ENCODE measurements at places on chromosomes 2 and 18.
A peak's percentile ranks its signal among the peaks of the same experiment; 100 is the strongest.

DNA sequence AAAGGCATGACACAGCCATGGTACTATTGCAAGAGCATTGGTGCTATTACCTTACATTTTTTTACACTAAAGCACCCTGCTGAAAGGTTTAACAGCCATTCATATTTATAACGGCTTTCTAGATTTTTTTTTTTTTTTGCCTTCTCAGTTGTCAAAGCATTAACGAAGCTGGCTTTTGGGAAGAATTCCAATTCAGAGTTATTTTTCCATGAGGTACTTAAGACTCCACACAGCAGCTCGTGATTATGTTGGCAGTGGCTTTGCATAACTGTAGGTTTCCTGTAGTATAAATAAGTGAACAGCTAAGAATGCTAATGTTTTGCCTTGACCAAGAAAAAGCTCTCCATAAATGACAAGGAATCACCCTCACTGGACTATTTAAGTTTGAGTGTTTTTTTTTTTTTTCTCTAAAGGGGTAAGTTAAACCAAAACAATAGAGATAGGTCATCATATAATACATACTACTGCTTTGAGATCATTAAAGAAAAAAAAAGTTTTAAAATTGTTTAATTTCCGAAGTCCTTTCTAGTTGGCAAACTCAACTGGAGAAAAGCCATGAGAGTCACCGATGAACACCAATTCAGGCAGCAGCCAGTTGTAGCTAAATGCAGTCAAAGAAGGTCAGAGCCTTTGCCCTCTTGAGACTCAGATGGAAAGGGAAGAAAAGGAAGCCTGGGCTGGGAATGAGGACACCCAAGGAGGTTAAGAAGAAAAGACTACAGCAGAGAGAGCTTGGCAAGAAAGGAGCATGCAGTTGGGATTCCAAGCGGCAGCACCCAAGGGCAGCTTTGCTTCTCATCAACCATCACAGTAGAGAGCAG is 187.4 kb upstream of the NCKAP5 start:
- no peak for DNase-seq

DNA sequence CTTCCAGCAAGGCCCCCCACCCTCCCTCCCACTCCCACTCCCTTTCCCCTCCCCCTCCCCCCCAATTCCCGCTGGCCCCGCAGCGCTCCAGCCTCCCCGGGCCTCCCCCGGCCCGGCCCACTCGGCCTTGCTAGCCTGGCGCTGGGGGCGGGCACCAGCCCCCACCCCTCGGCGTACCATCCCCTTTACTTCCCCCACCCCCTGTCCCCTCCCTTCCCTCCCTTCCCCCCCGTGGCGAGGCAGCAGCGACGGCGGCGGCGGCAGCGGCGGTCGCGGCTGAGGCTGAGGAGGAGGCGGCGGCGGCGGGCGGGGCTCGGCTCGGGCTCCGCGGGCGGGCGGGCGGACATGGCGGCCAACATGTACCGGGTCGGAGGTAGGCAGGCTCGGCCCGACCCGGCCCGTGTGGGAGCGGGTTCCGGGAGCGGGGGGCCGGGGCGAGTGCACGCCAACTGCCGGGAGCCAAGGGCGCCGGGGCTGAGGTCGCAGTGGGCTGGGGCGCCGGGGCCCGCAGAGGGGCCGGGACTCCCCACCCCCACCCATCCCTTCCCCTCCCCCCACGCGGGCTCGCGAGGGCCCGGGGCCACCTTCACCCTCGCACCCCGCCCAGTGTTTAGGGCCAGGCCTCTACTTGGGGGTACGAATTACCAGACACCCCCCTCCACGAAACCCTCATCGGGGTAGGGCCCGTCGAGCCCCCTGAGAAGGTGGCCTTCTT is at the start of gene MTA3:
TSS of gene MTA3 (plus strand) at position 232 of the 715 bp plus-strand sequence. CDS start at position 346, 114 bp downstream.
- peak; percentile 72 for DNase-seq

DNA sequence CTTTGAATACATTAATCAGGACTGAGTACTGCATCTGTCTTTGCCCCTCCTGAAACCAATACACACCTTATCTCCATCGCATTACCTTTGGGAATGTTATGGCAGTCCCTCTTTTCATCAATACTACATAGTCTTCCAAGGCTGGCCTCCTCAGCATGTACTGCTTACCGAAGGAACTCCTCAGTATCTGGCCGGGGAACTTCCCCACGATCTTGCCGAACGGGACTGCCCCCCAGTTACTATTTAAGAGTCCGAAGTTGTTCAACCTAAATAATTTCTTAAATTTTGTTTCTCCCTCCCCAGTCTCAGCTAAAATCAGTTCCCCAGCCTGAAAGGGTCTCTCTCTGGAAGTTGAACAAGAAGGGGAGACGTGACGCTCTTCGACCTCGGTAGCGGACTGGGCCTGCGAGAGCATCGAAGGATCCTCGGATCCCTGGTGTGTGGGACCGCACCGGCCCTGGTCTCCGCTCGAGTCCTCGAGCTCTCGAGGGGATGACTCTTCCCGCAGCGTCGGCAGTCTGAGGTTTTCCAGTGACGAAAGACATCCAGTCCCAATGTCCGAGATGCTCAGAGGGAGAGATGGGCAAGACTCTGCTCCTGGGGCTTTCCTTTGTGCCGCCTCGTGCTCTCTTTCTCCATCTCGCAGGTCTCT is 489 bp downstream of the TRMT61B start:
- DNase-seq, result no peak

DNA sequence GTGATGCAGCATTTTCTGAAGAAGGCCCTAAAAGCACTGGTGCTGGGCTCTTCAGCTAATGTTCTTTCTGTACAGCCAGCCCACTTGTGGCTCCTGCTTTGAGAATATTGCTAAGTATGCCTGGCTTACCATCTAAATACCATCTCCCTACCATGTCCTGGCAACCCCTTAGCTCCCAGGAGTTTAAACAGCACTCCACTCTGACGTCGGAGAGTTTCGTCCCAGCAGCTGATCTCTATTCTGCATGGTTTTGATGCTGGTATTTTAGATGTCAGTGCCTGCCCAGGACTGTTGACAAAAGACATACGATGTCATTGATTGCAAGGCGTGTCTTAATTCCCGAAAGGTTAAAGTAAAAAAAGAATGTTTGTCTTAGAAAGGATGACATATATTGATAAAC is 47.0 kb upstream of the AFF3 start:
- no peak for DNase-seq

DNA sequence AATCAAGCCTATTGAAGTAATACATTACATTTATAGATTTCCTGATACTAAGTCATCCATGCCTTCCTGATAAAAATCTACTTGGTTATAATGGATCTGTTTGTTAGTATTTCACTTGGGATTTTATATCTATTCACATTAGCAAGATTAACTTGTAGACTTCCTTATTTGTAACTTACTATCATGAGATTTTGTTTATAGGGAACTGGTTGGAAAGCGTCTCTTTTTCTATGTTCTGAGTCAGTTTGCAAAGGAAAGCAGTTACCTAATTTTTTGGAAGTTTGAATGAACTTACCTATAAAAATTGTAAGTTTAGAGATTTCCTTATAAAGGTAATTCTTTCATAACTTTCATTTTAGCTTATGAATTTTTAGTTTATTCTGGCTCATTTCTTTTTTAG is 141.4 kb downstream of the SMAD7 start:
- no peak for DNase-seq

GRCh38 chr2:174493549-174494331 is 6.9 kb upstream of the GPR155 start:
- no peak for DNase-seq

DNA sequence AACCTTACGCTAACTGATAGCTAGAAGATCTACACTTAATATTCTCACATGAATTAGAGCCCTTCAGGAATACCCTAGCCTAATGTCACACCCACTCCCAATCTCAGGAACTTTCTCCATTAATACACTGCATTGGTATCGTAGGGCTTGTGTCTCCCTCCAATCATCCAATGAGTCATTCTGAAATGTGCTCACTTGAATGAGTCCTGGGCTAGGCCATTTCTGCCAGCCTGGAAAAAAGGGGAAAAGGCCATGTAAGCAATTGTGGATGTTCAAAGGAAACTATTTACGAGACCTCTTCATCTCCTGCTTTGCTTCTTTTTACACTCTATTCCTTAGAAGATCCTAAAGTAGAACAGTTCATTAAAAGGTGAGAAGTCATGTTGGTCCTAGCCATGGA is 18.8 kb downstream of the ZEB2 start:
- no peak for DNase-seq

DNA sequence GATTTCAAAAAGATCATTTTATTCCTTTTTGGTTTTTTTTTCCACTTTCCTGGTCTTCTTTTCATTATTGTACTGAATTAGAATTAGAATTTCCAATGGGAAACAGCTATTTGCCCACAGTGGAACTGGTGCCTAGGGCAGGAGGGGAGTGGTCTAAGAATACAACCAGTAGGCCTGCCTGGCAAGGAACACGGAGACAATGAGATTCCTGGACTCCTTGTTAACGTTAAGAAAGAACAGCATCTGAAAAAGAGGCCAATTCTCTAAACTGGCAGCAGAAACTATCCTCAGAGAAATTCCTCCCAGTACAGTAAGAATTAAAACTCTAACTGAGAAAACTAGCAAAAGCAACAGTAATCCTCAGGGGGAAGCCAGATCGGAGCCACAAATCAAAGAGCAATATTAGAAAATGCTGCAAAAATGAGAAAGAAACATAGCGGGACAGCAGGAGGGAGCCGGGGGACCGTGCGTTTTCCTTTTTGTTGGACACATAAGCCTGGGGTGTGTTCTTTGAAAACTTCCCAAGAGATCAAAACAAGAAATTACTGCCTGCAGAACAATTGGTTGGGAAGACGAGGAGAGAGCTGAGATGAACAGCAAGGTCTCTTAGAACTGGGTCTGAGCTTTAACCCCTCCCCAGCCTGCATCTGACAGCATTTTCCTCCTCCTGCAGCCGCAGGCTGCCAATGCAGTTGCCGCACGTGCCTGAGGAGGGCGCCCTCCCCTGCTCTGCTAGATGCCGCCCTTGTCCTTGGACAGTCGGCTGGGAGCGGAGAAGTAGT is 776.0 kb downstream of the TSN start:
- DNase-seq, result no peak

DNA sequence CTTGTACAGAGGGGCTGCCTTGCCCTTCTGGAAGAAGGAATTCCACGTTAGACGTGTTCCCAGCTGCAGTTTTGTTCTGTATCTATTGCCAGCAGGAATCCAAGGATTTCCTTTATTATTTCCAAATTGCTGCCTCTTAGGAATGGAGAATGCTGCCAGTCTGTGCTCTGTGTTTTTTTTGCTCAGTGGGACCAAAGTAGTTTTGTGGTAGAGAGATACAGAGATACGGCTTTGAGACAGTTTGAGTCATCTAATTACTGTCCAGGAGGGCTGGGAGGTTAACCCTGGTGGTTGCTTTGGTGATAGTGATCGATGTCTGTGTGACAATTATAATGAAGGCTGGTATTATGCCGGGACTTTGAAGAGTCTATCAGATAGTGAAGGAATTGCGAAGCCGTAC is 26.3 kb downstream of the ASAP2 start:
- DNase-seq, result no peak

GRCh38 chr2:16175247-16175825 is 235.0 kb downstream of the MYCN start:
- DNase-seq, result no peak

- no peak for DNase-seq
These were observed 76.9 kb upstream of the MAP3K20 start for GRCh38 chr2:172998547-172999272.

- no peak for DNase-seq
These were observed 27.2 kb upstream of the BBS5 start for GRCh38 chr2:169452080-169452479.

DNA sequence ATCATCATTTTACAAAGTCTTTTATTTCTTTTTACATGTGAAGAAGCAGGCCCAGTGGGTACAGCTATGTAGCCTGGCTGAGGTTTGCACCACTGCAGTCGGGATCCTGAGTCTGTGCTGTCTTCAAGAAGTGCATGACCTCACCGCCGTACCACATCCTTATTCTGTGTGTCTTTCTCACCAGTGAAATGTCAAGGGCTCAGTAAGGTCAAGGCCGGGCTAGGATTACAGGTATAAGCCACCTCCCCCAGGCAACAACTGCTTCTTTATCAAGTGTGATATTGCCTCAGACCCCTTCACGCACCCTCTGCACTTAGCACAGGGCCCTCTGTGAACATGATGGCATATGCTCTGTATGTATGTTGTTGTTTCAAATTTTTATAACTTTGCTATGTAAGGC is 76.7 kb downstream of the PIEZO2 start:
- DNase-seq, result no peak

DNA sequence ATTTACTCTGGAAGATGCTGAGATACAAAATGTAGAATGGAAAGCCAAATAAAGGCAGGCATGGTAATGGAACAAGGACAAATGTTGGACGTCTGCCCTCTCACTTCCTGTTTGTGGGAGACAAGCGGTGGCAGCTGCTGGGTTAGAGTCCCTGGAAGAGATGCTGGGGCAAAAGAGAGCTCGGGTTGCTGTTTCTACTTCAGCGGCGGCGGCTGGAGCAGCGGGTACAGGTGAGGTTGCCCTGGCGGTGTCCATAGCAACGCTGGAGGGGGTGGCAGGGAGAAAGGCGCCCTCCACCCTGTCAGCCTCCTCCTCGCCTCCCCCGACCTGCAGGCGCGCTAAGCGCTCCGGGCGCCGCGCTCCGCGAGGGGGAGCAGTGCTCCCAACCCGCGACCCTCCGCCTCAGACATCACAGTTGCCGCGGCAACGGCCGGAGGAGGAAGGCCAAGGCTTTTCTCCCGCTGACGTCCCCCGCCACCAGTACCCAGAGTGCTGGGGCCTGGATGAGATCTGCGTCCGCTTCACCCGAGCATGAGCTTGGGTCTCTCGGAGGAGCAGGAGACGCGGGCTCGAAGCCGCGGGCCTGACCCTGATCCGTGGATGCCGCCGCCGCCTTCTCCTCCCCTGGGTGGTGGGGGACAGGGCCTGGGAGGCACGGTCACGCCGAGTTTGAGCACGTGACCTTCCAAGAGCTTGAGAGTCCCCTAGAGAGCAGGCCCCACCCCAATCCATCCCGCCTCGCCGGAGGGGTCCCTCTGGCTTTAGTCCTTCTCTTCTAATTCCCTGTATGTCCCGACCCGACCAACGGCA is 65.6 kb downstream of the NOL4 start:
- DNase-seq, result no peak

- DNase-seq, result no peak
These were observed 184.2 kb downstream of the TMEM247 start for GRCh38 chr2:46663614-46664013.

DNA sequence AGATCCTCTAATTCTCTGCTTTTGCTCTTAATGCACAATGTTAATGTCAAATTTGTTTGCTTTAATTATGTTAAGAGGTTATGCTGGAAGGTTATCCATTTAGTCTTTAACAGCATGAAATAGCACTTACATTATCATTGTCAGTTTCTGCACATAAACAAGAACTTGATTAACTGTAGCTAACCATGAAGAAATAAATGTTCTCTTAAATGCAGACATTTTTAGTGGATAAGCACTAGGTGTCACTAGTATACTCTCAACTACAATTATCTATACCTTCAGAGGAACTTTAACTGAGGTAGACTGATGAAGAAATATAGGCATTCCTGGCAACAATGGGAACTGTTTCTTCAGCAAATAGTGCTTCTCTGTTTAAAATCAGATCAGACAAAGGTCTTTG is 178.8 kb upstream of the CHST9 start:
- DNase-seq, result no peak

GRCh38 chr18:27865431-27865830 is 311.5 kb downstream of the CDH2 start:
- DNase-seq, result no peak

- DNase-seq, result no peak
These were observed 53.1 kb downstream of the HPCAL1 start for GRCh38 chr2:10355471-10356438.

Measured in adrenal gland (tissue), 19 donors.